ENCODE measurements at places on chromosomes 3 and 15.

GRCh38 chr3:53975382-53975781 is 83.7 kb upstream of the SELENOK start:
- DNase-seq: no peak

GRCh38 chr15:68479406-68479805 is 47.4 kb upstream of the ITGA11 start:
- no peak for DNase-seq

DNA sequence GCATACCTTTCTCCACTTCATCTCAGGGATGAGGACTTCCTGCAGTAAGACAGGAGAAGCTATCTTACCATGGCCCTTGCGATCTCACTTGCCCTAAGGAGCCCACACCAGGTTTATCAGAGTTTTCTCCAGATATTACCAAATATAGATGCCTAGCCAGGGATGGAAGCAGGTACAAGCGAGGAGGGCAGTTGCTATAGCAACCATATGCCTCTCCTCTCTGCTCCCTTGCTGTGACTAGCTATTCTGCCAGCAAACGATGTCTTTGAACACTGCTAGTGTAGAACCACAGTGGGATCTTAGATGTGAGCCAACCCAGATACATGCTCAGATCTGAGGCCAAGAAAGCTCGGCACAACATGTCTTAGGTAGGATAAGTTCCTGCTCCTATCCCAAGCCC is 33.9 kb downstream of the GRAMD2A start:
- DNase-seq: no peak

- DNase-seq: no peak
Measured at GRCh38 chr3:195559723-195560409, 16.7 kb upstream of the PPP1R2 start.

DNA sequence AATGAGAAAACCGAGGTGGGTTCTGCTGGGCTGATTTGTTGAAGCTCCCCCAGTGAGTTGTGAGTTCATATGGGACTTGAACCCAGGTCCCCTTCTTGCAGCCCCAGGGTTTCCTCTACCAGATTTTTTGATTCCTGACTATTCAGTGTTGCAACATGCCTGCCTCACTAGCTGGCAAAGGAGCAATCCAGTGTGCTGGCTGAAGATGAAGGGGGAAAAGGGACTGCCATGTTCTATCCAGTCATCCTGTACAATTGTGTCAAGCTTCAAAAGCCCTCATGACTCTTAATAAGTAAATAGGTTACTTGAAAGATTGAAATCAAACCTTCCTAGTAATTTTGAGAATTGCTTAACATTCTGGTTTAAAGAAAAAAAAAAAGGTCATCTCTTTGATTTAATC is 211.5 kb upstream of the TP63 start:
- DNase-seq: no peak

- DNase-seq: no peak
Measured at GRCh38 chr15:88625943-88626741, 5.0 kb downstream of the AEN start.

DNA sequence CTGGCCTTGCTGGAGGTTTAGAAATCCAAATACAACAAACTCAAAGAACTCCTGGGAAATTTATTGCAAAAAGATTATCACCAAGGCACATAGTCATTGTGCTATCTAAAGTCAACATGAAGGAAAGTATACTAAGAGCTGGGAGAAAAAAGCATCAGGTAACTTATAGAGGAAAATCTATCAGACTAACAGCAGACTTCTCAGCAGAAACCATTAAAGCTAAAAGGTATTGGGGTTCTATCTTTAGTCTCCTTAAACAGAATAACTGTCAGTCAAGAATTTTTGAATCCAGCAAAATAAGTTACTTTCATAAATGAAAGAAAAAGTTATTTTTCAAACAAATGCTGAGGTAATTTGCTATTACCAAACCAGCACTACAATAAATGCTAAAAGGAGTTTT is 8.0 kb downstream of the OR5K3 start:
- DNase-seq: no peak

DNA sequence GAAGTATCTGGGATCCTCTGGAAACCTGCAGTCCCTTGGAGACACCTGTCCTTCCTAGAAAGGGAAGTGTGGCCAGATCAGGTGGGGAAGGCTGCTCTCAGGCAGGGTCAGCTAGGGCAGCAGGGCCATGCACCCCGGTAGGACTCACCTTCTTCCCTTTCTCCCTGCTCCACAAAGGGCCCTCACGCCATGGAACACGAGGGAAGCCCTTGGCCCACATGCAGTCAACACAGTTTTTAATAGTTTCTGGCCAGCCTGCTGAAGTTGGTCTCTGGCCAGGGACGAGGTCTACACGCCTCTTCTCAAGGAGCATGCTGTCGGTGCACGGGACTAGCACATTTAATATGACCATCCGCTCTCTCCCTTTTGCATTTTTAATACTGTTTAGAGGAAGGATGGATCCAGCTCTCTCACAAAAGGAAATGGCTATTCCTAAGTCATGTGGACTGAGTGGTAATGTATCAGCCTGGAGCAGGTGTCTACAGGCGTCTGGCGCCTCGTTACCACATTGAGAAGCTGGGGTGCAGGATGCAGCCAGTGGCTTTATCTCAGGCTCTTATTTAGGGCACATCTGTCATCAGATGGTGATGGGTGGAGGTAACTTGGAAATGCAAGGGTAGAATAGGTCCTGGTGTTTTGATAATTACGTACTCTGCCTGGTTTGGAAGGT is 153.9 kb downstream of the KLF13 start:
- no peak for DNase-seq

- DNase-seq: no peak
Measured at GRCh38 chr3:178856804-178857203, 214.8 kb downstream of the ZMAT3 start.

All from D721Med (cell line).